KBM-7 (cell line): ENCODE measurements at places on chromosomes 12 and 14.

DNA sequence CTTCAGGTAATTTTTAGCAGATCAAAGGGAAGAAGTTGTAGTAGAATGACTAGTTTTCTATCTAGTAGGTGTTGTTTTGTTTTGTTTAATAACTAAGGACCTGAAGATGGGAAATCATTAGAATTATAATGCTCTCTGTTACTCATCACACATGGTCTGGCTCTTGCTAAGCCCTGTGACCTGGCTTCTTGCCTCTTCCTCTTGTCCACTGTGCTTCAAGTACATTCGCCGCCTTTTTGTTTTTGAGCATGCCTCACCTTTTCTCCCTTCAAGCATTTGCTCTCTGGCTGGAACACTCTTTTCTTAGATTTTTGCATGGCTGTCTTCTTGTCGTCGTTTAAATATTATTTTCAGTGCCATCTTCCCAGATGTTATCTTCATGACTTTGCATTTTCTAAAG is 47.7 kb downstream of the DAAM1 start:
- DNase-seq, result no peak

- no peak for DNase-seq
These were observed 981 bp downstream of the VTI1B start for GRCh38 chr14:67673451-67673850.

DNA sequence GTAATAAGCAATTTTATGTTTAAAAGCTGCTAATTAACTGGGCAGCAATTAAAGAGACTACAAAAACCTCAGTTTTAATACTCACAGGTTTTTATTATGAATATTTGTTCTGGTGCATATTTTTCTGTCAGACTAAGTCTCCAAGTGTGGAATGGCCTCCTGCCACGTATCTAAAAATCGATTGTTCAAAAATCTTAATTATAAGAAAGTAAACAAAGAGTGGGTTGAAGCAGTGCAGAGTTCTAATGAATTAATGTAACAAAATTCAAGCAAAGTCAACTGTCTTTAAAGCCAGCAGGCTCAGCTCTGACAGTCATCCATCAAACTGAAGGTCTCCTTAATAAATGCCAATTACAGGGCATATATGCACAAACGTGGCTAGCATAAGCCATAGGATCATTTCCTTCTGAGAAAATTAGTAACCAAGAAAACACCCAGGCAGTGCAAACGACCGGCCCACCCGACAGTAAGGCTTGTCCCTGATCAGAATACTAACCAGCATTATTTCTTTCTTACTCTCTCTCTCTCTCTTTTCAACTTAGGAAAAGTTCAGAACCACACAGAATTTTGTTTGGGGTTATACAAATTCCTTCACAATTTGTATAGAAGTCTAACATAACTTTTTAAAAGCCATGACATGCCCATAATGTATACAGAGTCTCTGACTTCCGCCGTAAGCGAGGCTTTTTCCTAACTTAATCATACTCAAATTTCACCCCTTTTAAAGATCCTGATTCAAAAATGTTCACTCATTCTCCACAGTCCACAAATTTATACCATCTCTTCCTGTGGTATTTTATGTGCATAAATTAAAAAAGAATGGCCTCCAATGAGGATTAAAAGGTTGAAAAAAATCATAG is 83.8 kb downstream of the SLC25A21 start:
- DNase-seq, result no peak

DNA sequence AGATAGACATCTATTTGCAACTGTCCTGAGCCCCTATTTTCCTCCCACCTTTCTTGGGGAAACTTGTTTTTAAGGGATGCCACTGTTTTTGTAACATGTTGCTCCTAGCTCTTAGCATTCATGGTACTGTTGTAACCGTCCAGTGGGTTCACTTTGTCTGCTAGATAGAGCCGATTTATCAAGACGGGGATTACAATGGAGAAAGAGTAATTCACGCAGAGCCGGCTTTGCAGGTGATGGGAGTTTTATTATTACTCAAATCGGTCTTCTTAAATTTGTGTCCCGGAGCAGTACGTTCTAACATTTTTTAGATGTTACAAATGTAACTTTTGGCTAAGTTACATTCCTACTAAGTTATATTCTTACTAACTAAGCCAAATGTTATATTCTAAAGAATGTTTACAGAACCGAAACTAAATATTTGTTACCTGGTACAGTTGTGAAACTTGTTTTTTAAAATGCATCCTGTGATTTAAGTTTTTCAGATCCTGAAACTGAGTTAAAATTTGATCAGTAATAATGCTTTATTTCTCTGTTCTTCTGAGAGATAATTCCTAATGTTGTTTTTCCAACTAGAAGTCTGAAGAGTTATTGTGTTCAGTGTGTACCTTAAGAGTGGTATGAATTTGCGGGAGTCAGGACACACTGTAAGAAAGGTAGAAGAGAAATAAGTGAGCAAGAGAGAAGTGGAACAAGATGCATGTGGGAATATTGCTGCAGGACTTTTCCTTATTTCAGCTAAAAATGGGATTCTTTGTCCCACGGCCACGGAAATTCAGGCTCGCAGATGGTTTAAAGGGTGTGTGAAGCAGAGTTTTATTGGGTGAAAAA is 20.6 kb upstream of the CLEC2D start:
- peak; percentile 27 for DNase-seq

DNA sequence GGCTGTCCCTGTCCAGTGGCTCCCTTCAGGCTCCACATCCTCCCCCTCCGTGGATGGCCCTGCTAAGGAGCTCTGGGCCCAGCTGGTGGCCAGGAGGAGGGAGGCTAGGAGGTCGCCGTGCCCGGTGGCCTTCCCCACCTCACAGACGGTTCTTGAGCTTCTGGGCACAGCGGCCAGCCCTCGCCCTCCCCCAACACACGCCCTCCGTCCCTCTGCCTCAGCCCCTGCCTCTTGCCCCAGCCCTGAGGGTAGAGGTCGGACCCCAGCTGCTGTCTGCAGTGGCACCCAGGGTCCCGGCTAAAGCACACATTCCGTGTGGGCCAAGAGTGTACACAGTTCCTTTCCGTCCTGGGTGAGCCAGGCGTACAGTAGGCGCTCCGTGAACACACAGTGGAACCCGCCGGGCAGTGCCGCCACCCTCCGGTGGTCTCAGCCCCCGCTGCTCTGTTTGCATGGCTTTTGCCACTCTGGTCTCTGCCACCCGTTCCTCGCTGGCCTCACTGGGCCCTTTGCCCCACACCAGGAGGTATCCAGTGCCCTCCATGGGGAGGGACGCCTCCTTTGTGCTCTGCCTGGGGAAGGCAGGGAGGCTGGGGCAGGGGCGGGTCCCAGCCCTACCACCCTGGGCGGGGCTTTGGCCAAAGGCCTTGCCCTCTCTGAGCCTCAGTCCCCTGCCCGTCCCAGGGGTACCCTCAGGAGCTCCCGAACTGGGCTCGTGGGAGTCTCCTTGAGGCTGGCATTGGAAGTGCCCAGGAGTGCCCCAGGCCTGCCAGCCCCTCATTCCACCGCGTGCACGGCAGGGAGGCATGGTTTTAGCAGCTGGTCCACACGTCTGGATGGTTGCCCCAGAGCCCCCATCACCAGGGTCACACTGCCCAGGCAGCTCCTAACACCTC is 13.0 kb downstream of the TRMT61A start:
- DNase-seq, result no peak

DNA sequence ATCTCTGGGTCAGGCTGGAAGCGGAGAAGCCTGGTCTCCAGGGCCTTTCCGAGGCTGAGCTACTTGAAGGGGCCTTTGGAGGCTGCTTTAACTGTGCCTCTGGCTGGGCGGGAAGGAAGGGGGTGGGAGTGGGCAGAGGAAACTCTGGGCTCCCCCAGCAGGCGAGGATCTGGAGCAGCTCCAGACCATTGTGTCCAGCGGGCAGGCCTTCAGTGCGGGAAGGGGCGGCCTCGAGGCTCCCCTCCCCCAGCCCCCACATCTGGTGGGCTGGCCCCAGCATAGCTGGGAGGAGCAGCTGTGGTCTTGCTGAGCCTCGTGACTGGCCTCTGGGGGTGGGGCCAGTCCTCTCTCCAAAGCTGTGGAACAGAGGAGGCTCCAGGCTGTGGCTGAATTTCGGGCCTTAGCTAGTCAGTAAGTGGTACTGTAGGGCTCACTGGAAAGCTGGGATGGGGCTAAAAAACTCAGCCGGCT is 3.4 kb downstream of the TAMALIN start:
- peak; percentile 37 for DNase-seq

GRCh38 chr14:49950275-49951228 is 57.7 kb downstream of the ARF6 start:
- DNase-seq, result no peak

- DNase-seq, result no peak
These were observed 442.5 kb upstream of the PDE3A start for GRCh38 chr12:19925841-19926240.

DNA sequence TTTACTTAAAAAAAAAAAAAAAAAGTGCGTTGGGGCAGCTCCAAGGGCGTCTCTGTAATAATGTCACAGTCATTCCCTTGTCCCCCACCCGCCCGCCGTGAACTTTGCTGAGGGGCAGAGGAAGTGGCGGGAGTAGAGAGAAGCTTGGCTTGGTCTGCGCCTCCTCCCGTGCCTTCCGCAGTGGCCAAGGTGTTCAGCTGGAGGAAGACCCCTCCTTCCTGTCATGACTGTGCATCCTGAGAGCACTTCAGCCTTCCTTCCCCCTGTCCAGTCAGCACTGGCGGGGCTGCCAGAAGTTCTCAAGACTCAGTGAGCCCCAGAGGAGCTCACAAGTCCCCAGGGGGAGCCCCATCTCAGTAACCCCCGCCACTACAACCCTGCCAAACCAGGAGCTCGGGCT is 32.2 kb downstream of the AACS start:
- no peak for DNase-seq

GRCh38 chr14:39740454-39740853 is 308.2 kb upstream of the FBXO33 start:
- DNase-seq, result no peak

DNA sequence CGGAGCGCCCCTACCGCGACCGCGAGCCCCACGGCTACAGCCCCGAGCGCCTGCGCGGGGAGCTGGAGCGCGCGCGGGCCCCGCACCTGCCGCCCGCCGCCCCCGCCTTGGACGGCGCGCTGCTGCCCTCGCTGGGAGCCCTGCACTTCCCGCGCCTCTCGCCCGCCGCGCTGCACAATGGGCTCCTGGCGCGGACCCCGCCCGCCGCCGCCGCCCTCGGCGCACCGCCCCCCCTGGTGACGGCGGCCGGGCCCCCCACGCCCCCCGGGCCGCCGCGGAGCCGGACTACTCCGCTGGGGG is 27.0 kb downstream of the LRCOL1 start:
- DNase-seq, result no peak

DNA sequence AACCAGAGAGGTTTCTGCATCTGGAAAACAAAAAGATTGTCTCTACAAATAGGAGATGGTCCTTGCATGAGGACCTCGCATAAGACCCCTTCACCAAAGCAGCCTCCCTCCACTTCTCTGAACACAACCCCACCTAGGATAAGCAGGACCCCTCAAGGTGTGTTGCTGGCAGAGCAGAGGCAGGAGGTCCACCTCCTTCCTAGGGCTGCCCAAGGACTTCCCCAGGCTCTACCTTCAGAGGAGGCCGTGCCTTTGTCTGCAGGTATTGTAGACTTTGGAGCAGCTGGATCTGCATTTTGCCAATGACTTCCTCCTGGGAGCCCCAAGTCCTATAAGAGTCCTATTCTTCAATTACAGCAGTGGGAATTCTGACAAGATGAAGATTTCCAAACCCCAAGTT is 67.3 kb upstream of the TSPAN11 start:
- no peak for DNase-seq

GRCh38 chr12:4987076-4988046 is 56.3 kb upstream of the KCNA5 start:
- no peak for DNase-seq

DNA sequence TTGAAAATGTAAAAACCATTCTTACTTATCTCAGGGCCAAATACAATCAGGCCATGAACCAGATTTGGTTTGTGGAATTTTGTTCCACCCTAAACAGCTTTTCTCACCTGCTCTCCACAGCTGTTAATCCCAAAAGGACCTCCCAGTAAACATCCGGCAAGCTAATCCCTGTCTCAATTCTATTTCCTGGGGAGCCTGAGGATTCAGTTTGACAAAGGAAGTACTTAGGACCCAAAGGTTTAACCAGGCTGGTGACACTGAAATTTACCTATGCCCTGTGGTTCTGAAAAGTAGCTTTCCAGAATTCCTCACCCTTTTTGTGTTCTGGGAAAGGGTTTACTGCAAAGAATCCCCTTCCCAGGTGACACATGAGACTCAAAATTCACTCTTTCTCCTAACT is 15.0 kb downstream of the CAPZA3 start:
- DNase-seq, result no peak

- no peak for DNase-seq
These were observed 658 bp upstream of the CEP128 start for GRCh38 chr14:80942191-80942600.

GRCh38 chr12:14716848-14717444 is 20.5 kb upstream of the GUCY2C start:
- DNase-seq, result peak; percentile 73

- DNase-seq, result no peak
These were observed 13.1 kb downstream of the DACT1 start for GRCh38 chr14:58650857-58651256.

DNA sequence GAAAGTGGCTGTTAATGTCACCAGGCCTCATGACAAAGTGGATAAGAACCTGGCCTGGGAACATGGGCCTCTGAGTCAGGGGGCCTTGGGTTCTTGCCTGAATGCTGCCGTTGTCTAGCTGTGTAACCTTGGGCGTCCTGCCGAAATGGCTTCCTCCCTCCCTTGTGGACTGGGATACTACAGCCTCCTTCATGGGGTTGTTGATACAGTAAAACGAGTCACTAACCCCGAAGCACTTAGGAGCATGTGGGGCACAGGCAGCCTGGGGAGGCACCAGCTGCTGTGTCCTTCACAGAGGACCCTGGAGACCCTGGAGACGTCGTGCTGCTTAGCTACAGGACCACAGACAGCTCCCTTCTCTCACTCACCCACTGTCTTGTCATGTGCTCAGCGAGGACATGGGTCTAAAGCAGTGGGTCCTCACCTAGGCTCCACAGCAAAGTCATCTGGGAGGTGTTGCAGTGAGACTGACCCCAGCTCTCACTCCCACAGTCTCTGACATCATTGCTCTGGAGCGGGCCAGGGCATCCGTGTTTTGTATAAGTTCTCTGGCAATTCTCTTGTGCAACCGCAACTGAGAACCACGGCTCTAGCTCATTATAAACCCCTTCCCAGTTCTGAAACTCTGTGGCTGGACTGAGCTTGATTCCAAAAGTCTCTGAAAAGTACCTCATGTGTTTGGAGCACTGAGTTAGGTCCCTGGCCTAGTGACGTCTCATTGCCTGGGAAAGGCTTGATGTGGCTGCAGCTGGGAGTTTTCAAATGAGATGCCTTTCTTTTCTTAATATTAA is 42.1 kb downstream of the SERPINA3 start:
- DNase-seq, result no peak

DNA sequence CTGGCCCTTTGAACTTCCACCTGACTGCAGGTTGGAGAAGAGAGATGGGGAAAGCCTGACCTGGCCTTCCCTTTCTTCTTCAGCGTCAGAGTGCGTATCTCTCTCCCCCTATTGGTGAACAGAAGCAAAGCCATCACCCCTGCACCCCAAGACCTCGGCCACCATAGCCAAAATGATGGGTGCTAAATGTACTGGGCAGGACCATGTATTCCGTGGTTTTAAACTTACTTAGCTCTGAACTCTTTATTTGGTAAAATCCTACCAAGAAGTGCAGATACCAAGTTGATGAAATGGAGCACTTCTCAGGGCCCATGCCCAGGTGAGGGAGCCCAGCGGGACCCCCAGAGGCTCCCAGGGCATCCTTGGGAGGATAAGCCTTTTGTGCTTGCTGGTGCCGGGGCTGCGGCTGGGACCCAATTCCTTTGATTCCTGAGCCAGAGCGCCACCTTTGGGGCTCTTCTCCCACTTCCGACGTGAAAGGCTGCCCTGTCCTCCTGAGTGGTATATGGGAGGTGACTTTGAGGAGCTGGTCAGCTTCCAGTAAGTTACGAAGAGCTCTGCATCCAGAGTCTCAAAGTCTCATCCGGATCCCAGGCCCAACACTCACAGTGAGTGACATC is 9.4 kb downstream of the CCND2 start:
- no peak for DNase-seq

GRCh38 chr12:28130625-28131598 is 59.3 kb upstream of the CCDC91 start:
- peak; percentile 92 for DNase-seq
